ENCODE measurements at places on chromosomes 6 and 20.

DNA sequence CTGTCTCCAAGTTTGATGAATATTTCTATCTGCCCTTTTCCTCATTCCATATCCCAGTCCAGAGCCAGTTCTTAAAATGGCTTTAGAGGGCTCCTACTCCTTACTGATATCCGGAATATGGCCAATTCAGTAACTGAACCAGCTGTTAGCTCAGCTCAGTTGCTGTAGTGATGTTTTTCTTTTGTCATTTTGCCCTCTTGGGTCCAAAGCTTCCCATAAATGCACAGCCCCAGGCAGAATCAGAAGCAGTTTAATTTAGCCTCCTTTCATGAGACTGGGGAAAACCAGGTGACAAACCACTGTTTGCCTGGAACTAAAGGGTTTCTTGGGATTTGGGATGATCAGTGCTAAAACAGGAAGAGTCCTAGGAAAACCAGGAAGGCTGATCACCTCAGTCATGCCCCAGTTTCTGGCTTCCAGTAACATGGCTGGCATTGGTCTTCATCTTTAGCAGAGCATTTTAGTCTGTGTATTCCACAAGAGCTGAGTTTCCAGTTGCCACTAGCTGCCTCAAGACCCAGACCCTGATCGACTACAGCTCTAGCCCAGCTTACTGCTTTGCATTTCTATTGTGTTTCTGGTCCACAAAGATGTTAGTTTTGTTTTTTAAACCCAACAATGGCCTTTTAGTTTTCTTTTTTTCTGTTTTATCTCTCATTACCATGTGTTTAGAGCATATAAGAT, 40.6 kb upstream of the REV3L start:
- no peak for DNase-seq

GRCh38 chr6:106997392-106998158, 23.0 kb upstream of the CD24 start:
- no peak for DNase-seq

- DNase-seq: no peak
Observed at GRCh38 chr20:528923-529604, 14.5 kb downstream of the CSNK2A1 start.

GRCh38 chr6:27280540-27281000, 31.5 kb downstream of the POM121L2 start:
- no peak for DNase-seq

GRCh38 chr6:13841936-13842335, 27.6 kb upstream of the MCUR1 start:
- DNase-seq: no peak

- no peak for DNase-seq
Observed at GRCh38 chr6:19327241-19327640, 509.9 kb upstream of the ID4 start.

GRCh38 chr20:9838378-9839295, at the start of gene PAK5:
TSS of gene PAK5 (minus strand) at chr20:9839076. CDS start at chr20:9644328, 194,748 bp downstream.
- DNase-seq: no peak

DNA sequence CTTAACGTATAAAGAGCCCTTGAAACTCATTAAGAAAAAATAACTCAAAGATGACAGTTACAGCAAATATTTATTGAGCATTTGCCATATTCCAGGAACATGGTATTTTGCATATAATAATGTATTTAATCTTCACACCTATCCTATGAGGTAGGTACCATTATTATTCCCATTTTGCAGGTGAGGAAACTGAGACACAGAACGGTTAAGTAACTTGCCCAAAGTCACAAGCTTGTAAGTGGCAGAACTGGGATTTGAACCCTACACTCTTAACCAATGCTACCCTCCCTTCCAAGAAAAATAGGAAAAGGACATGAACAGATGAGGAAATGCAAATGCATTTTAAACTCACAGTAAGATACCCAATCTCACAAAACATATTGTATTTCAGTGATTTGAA, 5.3 kb upstream of the UBE2V1 start:
- DNase-seq: no peak

DNA sequence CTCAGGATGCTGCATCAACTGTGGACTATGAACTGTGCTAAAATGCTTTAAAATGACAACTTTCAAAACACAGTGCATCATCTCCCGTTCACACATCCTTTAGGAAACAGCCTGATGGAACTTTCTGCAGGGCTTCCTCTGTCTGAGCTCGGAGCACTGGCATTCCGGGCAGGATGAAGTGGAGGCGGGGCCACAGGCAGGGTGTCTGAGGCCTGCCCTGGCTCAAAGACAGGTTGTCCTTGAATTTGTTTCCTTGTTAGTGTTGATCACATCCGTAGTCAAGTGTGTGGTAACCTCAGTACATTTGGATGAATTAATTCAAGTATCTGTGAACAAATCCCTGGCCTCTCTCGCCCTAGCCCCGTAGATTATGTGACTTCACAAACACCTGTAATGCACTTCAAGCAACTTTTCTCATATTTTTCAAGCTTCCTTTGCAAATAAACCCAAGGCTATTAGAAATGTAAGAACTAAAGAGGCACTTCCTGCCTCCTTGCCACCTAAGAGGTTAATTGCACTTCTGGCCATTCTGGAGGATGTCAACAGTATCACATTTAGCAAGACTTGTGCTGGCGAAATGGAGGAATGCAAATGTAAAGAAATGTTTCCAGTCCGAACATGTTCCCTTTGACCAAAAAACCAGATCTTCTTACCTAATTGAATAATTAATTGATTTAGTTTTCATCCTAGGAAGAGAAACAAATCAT, 3.1 kb downstream of the CD93 start:
- DNase-seq: no peak

- DNase-seq: no peak
Observed at GRCh38 chr6:24982231-24982630, 46.5 kb upstream of the RIPOR2 start.

DNA sequence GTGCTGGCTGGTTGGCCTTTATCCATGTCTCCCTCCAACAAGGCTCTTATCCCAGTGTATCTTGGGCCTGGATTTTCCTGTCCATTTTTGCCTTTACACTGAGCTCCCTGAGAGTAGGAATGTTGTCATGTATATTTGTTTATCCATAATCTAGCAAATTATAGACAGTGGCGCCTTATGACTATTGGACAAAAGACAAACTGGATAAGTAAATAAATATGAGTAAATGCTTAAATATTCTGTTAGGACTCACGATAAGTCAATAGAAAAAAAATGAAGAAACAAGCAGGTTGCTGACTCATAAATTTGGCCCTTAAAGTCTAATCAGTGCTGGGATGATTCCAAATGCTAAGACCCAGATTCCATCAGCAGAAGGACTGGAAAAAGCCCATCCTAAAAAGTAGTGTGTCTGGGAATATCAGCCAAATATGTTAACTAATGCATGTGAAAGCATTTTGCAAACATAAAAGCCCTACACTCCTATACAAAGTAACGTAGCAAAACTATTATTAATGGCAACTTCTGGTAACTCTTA, 55.0 kb upstream of the PCSK2 start:
- no peak for DNase-seq

GRCh38 chr6:144844596-144844995, 559.5 kb downstream of the UTRN start:
- DNase-seq: no peak

DNA sequence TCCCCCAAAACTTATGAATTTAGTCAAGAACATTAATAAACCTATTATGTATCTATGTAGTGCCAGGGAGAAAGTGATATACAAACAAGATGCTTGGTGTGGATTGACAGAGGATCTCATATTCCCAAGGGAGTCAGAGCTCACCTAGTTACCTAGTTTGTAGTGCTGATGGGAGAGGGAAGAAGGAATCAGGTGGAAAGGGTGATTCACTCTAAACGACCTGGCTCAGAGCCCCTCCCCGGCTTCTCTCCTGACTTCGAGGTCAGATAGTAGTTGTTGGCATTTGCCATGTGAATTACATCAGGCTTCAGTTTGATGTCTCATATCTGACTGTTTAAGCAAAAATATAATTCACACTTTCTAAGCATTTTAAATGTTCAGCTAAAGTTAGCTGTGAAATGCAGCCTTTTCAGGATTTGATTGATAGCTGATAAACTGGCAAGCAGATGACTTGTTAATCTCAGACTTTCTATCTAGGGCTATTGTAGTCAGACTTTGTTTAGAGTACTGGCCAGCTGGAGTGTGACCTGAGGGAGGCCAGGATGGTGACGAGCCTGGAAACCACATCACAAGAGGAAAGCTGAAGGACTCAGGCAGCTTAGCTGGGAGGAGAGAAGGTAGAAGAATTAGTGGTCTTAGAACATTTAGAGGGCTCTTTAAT, 123.7 kb downstream of the AKAP7 start:
- DNase-seq: no peak

- DNase-seq: no peak
Observed at GRCh38 chr6:160055813-160056212, 65.8 kb upstream of the SLC22A1 start.

DNA sequence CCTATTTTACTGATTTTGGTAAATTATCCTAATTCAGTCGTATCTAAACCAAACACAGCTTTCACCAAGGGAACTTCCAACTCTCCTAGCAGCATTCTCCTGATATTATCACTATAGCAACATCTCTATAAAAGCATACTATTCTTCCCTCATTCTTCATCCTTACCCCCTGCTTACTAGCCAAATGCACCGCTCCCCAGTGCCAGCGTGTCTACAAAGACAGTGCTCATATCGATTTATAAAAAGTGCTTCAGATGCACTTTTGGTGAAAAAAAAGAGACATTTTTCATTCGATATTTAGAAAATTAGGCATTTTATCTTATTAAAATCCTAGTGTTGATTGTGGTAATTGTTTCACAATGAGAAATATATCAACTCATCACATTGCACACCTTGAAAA, 74.0 kb downstream of the SYNE1 start:
- no peak for DNase-seq

DNA sequence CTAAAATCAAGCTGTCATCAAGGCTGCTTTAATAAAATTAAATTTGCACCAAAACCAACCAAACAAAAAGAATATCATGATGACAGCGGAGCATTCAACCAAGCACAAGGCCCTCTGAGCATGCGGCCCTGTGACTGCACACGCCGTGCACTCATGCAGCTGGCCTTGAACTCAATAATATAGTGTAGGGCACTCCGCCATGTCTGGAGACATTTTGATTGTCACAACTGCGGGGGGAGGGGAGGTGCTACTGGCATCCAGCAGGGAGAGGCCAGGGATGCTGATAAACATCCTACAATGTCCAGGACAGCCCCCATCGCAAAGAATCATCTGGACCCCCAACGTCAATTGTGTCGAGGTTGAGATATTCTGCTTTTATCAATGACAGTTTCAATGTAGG, 9.7 kb downstream of the MOCS3 start:
- no peak for DNase-seq

DNA sequence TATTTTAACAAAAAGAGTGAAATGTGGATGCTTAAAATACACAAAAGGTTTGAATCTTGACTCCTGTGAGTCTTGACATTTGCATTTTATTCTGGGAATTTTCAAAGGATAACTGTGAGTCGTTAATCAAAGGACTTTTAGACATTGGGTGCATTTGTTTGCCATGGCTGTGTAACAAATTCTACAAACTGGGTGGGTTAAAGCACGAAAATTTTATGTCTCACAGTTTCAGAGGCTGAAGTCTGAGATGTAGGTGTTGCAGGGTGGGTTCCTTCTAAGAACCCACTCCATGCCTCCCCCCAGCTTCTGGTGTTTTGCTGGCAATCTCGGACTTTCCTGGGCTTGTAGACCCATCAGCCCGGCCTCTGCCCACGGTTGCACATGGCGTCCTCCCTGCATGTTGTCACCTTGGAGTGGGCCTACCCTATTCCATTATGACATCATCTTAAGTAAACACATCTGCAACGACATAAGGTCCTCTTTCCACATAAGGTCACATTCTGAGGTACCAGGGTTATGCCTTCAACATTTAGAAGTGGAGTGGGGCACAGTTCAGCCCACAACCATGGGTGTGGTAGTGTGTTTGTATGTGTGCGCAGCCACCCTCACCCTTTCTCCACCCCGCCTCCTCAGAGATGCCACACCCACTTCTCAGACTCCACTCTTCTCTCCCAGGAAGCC, 113.1 kb downstream of the FOXA2 start:
- no peak for DNase-seq

- DNase-seq: no peak
Observed at GRCh38 chr20:62961310-62961783, 8.8 kb downstream of the SLC17A9 start.

GRCh38 chr6:170532867-170533488, 20.1 kb downstream of the PSMB1 start:
- no peak for DNase-seq

DNA sequence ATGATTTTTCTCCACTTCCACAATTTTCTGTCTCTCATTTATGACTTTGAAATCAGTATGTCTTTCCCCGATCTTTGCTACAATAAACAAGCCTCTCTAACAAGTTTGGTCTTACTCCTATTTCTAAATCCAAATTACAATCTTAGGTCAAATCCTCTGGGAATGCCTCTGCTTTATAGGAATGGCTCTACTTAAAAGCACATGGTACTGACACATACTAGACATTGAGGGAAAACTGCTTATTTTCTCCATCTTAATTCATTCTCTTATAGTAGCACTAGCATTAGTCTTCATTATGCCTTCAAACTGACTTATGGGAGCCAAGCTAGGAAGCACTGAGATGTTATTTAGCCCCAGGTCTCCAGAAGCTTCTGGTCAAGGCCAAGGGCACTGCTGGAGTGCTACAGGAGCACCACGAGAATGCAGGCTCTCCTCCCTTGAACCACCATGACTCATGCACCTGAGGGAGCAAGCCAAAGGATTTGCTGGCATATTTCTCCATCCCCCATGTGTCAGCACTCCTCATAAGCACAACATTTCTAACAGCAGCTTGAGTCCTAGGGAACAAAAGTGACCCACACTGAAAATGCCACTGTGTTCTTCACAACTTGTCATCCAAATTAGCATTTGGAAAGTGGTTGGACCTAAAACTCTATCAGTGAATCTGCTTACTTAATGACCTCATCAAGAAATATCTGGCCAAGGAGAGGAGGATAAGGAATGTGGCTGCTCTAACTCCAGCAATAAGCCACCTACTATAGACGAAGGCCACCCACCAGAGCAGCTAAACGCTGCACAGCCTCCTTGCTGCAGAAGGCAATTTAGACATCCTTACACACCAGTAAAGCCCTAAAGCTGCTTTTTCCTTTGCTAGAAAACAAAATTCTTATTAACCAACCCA, 156.8 kb upstream of the KCNQ5 start:
- no peak for DNase-seq

- DNase-seq: no peak
Observed at GRCh38 chr6:109258129-109258528, 124.1 kb downstream of the CD164 start.
